ENCODE measurements at places on chromosomes 1 and 21.

DNA sequence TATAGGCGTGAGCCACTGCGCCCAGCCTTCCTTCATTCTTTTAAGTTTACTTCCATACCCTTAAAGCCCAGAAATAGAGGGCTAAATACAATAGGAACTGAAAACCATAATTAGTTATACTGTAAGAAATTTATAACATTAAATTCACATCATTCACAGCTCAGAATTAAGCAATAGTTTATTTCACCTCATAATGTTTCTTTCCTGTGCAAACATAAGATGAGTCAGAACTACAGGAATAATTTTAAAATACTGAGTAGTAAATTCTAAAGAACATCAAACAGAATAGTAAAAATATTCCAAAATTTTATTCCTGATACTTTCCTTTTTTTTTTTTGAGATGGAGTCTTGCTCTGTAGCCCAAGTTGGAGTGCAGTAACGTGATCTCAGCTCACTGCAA, 24.1 kb downstream of the POGZ start:
- no peak for DNase-seq

DNA sequence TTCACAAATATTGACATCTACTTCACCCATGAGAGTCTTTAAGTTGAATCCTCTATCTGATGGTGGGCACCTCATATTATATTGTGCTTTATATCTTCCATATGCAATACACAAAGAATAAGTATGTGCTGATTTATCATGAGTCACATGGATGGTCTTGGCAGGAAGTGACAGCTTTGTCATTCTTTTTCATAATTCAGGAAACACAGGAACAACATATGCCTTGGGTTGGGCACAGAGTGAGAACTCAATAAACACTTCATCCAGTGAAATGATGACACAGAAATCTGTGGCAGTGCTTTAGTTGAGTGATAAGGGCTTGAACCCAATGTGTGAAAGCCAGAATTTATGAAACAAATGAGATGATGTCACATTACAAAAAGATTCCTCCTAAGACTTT, 41.2 kb downstream of the GADD45A start:
- DNase-seq: no peak

DNA sequence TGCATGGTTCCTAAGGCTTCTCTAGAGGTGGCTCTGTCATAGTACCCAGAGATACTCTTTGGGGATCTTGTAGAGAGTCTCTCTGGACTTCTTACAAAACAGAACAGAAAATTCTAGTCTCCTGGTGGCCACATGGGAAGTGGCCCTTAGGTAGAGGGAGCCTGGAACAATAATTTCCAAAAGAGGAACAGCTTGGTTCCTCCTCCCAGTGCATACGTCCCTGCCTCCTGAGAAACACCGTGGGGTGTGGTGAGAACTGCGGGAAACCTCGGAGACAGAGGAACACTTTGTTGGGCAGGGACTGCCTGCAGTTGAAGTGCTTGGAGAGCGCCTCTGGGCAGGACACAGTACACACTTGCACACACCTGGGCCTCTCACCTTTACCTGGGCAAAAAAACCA, 38.8 kb upstream of the EPHA8 start:
- no peak for DNase-seq

GRCh38 chr1:32465578-32465933, 684 bp downstream of the ZBTB8B start:
- no peak for DNase-seq

DNA sequence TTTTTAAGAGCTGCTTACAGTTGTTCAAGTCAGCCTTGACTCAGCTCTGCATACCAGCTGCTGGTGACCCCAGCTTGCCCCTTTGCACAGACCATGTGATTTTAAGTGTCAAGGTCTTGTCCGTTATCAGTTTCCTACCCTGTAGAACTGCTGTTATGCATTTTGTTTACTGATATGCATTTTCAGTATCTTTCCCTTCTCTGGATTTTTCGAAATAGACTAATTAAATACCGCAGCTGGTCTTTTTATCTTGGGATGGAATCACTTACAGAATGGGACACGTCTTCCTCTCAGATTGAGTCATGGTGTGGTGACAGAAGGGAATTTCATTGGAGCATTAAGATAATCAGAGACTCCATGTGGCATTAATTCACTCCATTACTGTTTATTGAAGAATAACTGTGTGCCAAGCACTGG, 145.6 kb downstream of the FMN2 start:
- no peak for DNase-seq

GRCh38 chr1:60367532-60367931, 294.0 kb upstream of the C1orf87 start:
- DNase-seq: no peak

DNA sequence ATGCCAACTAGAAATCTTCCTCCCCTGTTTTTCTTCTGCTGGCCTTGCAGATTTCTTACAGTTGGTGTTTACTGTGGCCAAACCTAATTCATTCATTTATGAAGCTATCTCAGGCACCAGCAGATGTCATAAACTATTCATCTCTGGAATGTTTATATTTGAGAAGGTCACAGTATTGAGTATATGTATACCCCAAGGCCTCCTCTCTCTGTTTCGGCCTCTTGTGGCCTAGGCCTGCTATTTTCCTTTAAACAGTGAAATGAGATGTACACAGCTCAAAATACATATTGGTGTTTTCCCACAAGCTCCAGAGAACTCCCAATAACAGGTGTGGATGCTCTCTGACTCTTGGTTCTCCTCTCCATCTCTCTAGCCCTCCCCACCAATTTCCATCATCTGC, 520.7 kb upstream of the CAMK1G start:
- DNase-seq: no peak

DNA sequence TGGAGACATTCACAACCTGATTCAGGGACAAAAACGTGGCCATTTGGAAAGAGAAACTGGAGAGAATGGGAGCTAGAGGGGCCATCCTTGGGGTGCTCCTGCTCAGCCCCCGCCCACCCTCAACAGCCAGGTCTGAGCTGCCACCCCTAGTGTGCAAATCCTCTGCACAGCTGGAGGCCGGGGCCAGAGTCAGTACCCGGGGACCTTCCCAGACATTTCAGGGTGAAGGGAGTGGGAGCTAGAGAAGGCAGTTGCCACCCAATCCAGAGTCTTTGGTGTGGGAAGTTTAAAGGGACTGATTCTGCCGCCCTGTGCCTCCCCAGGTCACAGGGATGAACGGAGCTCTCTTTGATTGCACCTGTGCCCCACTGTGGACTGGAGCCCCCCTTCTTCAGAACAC, 397.4 kb downstream of the MATN1 start:
- DNase-seq: no peak

GRCh38 chr1:16032388-16033102, 10.7 kb downstream of the CLCNKA start:
- no peak for DNase-seq

- DNase-seq: no peak
These were observed 102.4 kb upstream of the ZNF281 start for GRCh38 chr1:200512191-200512590.

DNA sequence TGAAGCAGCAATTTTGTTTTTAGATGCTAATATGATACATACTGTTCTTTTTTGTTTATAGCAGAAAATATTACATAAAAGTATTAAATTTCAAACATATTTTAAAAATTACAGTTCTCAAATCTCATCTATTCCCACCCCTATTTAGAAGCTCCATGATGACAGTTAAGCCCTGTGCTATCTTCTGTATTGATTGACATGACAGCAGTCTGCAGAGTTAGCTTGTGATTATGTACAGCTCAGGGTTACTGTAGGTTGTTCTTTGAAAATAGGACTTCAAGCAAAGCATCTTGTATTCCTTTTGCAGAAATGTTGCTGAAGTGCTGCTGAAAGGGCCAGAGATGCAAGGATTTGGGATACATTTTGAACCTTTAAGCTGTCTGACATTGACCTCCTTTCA, 8.2 kb downstream of the GPSM2 start:
- DNase-seq: no peak

GRCh38 chr1:218633238-218633988, 288.3 kb downstream of the TGFB2 start:
- no peak for DNase-seq

GRCh38 chr1:9429342-9429711, 109.9 kb upstream of the SLC25A33 start:
- DNase-seq: no peak
